Activated gamma-delta T cell (primary cell): ENCODE measurements at places on chromosomes 2 and 18.
A peak's percentile ranks its signal among the peaks of the same experiment; 100 is the strongest.

GRCh38 chr2:147910990-147911473 lies 66.2 kb downstream of the ACVR2A start:
- no peak for DNase-seq

- no peak for DNase-seq
These were observed 548 bp upstream of the FBLN7 start for GRCh38 chr2:112137516-112138158.

GRCh38 chr2:166184789-166185188 lies 57.0 kb upstream of the SCN1A start:
- no peak for DNase-seq

GRCh38 chr2:38185012-38185491 lies 109.1 kb upstream of the CYP1B1 start:
- no peak for DNase-seq

GRCh38 chr2:158685646-158686045 lies 109.5 kb upstream of the DAPL1 start:
- no peak for DNase-seq

GRCh38 chr2:177275743-177276055 lies 11.2 kb upstream of the NFE2L2 start:
- DNase-seq: no peak

DNA sequence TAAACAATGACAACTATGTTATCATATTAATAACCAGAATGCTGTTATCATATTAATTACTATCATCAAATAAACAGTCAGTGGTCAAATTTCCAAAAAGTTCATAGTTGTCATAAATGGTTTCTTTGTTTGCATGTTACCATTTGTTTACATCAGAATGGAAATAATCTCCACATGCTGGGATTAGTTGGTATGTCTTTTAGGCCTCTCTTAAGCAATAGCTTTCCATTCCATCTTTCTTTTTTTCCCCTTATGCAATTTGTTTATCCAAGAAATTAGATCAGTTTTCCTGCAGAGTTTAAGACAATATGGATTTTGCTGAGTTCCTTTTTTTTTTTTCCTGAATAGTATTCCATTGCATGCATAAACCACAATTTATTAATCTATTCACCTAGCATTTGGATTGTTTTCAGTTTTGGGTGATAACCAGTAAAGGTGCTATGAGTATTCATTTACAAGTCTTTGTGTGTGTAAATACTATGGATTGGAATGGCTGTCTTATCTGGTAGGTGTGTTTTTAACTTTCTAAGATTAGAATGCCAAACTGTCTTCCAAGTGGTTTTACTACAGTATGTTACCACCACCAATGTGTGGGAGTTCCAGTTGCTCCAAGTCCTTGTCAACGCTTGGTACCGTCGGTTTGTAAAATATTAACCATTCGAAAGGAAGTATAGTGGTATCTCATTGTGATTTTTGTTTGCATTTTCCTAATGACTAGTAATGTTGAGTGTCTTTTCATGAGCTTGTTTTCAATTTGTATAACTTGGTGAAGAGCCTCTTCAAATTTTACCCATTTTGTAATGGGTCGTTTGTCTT lies 33.3 kb upstream of the TXNDC2 start:
- DNase-seq: no peak

DNA sequence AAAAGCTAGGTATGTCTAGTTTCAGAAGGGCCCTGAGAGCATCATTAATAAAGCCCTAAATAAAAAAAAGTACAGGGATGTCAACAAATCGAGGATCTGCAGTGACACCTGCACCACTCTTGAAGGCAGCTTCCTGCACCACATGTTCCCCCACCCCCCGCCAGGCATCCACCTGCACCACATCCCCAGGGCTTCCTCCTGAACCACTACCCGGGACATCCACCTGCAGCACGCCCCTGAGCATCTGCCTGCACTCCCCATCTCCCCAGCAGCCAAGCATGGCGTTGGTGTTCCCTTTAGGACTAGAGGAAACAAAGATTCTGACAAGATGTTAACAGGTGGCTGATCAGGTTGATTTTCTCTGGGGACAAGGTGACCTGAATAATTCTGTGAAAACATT lies 55.2 kb downstream of the DLGAP1 start:
- no peak for DNase-seq

DNA sequence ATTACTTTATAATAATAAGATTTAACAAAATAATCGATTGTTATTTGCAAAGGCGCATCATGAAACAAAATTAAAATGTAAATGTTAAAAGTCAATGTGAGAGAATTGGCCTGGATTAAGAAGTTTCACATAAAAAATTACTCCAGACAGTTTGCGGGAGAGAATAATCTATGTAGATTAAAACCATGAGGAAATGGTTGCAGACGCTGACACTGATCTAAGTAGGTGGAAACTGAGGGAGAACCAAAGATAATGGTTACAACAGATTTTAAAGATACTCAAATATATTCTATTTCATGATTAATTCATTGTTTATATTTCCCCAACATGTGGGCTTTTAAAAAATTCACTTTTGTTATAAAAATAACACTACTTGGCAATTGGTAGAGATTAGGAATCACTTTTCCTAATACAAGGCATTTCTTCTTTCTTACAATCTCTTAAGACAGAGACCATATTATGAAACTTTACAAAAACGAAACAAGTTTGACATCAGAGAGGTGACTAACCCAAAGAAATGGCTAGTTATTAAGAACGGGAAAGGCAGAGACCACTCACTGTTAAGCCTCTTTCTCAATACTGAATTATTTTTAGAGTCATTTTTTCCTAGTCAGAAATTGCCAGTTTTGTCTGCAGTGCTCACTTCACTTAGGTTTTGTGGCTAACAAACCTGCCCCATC lies 1.6 kb downstream of the KANSL1L start:
- no peak for DNase-seq

DNA sequence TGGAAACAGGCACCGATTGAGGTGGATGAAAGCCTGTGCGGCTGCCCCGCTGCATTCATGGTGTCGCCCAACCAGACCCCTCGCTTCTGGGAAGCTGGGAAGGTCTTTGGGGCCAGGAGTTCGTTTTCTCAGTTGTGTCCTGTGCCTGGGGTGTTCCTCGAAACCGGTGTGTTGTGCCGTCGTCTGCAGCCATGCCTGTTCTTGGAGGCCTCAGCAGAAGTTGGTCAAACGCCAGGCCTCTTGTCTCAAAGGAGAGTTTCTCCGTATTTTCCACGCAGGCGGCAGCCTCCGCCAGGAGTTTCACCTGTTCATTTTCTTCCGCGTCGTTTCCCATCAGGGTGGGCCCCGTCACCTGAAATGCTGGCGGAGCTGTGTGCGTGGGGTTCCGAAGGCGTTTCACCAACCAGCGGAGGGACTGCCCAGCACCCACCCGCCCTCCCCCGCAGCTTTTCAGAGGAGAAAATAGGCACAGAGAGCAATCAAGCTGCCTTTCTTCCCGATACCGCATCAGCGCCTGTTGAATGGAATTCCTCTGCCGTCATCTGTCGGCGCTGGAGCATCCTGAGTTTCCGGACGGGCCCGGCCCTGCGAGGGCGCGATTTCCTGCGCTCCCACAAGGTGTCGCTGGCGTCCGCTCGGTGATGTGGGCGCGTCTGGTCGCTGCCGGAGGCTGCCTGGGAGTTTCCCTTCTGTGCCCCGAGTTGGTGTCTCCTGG lies 17.0 kb upstream of the NFATC1 start:
- peak; percentile 60 for DNase-seq

DNA sequence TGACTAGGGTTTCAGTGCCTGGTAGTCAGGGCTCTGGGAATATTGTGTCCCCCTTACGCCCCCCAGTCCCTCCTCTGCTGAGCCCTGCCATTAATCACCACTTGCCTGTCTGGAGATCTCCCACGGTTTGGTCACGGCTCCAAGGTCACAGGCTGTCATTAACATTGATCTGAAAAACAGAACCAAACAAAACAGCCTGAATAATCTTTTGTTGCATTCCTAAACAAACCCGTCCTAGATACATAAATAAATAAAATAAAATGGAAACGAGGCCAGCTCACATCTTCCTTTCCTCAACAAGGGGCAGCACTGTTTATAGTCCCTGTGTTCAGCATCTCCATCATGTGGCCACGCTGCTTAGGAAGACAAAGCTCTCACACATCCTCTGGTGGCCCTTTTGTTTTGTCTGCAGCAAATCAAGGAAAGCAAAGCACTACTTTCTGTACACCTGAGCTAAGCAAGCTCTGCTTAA lies 282.8 kb downstream of the AGPS start:
- DNase-seq: no peak

DNA sequence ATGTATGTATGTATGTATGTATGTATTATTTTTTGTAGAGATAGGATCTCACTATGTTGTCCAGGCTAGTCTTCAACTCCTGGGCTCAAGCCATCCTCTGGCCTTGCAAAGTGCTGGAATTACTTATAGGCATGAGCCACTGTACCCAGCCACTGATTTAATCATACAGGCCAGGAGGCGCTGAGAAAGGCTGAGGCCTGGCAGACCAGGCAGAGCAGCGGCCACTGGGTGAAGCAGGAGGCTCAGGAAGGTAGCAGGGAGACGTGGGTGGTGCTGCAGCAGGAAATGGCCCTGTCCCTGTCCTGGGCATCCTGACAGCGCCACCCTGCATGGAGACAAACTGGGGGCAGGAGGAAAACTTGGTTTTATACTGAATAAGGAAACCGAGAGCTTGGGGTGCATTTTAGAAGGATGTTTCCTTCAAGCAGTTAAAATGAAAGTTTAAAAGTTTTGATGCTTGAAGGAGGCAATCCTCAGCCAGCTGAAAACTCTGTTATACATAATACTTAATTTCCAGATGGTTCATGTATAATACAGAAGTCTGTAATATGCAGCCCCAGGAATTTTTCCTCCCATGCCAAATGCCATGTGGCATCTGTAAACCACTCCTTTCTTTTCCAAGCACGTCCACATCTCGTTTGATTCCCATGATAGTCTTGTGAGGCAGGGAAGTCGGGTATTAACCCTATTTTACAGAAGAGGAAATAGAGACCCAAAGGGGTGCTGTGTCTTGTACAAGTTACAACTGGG lies 182.4 kb downstream of the CELF4 start:
- no peak for DNase-seq

- no peak for DNase-seq
These were observed 60.0 kb downstream of the TMEM131 start for GRCh38 chr2:97935719-97936161.

DNA sequence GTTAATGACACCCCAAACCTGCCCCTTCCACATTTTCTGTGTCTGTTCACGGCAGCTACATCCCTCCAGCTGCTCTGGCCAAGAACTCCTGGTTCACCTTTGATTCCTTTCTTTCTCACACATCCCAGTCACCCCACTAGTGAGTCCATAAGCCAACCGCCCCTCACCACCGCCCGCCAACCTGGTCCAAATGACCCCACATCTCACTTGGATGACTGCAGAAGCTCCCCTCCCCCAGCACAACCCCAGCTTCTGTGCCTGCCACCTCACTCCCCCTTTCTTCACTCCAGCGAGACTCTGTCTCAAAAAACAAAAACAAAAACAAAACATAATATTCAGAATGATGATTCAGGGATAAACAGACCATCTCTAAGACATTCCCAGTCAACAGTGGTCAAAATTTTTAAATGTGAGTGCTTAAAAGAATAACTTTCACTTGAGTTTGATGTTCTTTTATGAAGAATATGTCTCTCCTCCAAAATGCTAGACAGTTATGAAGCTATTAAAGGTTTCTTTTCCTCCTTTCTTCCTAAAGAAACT lies 3.2 kb downstream of the CYS1 start:
- DNase-seq: no peak

DNA sequence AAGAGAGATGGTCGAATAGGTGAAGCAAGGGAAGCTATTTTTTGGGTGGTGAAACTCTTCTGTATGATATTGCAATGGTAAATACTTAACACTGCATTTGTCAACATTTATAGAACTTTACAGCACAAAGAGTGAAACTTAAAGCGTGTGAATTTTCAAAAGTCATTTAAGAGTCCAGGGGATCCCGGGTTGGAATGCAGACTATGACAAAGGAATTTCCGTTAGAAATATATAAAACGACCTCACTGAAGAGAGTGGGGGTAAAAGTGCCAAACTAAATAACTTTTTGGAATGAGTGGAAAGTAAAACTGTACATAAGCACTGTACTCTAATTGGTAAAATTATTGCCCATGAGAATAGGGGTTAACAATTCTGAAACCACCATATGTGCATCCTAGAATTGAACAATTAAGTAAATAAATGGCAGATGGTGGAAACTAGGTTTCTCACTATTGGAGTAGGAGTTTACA lies 191.0 kb upstream of the FN1 start:
- DNase-seq: no peak

- no peak for DNase-seq
These were observed 4.5 kb downstream of the FKBP7 start for GRCh38 chr2:178473931-178474330.

DNA sequence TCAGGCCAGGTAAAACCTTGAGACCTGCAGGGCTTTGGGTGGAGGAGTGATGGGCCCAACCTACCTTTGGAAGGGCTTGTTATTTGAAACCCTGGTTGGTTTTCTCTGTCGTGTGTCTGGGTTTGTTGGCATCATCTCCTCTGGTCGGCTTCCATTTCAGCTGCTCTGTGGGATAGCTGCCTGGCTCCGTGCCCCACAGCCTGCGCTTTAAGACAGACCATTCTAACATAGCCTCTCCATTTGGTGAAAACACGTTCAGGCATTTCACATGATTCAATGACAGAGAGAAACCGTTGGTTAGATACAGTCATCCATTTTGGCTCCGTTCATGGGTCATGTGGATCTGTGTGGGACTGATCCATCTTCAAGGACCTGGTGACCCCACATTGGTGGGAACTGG lies 37.0 kb upstream of the LYPD6B start:
- DNase-seq: no peak

- no peak for DNase-seq
These were observed 15.3 kb downstream of the ETAA1 start for GRCh38 chr2:67412424-67412823.

GRCh38 chr2:20507166-20507692 lies 60.4 kb downstream of the RHOB start:
- DNase-seq: no peak

- DNase-seq: no peak
These were observed 922.5 kb downstream of the SUCLG1 start for GRCh38 chr2:83536556-83536955.
